GDM1 (cell line): ENCODE measurements at places on chromosomes 11 and 22.

DNA sequence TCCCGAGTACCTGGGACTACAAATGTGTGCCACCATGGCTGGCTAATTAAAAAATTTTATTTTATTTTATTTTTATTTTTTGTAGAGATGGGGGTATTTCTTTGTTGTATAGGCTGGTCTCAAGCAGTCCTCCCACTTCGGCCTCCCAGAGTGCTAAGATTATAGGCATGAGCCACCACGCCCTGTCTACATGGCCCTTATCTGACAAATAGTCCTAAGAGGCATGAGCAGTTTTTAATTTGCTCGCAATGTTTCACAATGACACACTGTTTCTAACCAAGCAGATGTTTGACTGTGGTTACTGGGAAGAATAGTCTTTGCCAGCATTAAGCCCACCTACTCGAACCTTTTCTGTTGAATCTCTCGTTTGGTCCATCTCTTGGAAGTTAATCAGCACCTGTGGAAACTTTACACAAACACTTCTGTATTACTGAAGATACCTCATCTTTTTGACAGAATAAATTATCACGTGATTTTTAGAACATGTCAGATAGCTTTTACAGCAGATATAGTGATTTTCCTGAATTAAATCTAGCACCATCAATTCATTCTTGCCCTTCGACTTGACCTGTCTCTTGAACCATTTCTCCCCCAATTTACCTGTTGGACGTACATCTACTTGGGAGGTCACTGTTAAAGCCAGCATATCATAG, 71.4 kb downstream of the MTMR3 start:
- DNase-seq = no peak

DNA sequence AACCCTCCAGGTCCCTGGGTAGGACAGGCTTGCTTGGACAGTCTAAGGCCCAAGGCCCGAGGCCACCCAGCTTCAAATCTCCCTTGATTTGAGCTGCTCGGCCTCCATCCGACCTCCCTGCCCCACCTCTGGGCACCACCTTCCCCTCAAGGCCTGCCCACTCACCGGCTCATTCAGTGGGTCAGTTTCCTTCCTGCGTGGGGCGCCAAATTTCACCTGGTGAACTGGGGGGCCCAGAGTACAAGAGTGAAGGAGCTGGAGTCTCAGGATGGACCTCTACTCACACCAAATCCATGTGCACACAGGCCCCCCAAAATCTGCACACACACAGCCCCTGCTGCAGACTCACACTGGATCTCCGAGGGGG, 3.8 kb downstream of the MAP4K2 start:
- no peak for DNase-seq

GRCh38 chr11:82927264-82927880, 25.8 kb downstream of the DDIAS start:
- peak; percentile 13 for DNase-seq

- DNase-seq = no peak
Measured at GRCh38 chr11:10625982-10626311, 57.5 kb upstream of the LYVE1 start.

GRCh38 chr22:30079952-30080533, at the start of gene HORMAD2:
Gene HORMAD2 (plus strand): TSS chr22:30080464. CDS start chr22:30093953, 13,489 bp downstream.
- no peak for DNase-seq

GRCh38 chr11:66107600-66108510, 37.8 kb downstream of the PACS1 start:
- DNase-seq = no peak

GRCh38 chr22:30036656-30037055, 43.6 kb upstream of the HORMAD2 start:
- DNase-seq = no peak

DNA sequence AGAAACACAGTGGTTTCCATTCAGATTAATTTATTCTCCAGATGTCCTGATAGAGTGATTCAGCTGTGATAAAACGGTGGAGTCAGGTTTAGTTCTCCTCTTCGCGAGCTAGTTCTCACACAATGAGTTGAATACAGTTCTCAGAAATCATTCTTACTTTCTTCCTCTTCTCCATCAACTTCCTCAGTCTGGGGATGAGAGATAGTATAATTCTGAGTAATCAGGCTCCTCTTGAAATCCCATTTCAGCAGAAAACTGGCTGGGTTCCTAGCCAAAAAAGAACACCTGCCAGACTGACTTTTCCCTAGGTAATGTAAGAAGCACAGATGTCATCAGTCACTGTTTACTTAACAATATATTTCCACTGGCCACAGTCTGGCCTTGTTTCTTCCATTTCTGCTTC, 76.7 kb downstream of the SVIP start:
- DNase-seq = no peak

- DNase-seq = no peak
Measured at GRCh38 chr22:40300884-40301672, 45.2 kb upstream of the ADSL start.

- DNase-seq = no peak
Measured at GRCh38 chr11:1060410-1060809, 14.3 kb upstream of the MUC2 start.

GRCh38 chr11:67278135-67278938, 10.8 kb upstream of the ANKRD13D start:
- no peak for DNase-seq

DNA sequence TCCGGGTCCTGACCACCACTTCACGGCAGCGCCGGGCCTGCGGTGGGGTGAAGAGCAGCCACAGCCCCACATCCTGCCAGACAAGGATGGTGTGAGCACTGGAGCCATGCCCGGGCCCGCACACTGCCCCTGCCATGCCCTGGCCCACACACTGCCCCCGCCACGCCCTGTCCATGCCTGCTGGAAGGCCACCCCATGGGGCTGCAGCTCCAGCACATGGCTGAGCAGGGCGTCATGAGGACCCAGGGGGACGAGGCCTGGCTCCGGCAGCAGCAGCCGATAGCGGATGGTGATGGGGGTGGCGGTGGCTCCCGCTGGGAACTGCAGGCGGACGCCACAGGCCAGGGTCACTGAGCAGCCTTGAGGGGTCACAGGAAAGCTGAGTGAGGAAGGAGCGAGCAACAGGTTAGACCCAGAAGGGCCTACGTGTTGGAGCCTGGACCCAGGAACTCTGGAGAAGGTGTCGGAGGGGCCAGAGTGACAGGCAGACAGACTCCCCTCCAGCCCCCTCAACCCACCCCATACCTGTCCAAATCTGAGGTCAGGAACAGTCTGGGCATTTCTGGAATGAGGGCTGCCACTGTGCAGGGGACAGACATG, 2.9 kb downstream of the PIDD1 start:
- no peak for DNase-seq

- no peak for DNase-seq
Measured at GRCh38 chr11:97548280-97548679, 1158.5 kb downstream of the JRKL start.
